Stimulated activated memory B cell treated with anti-CD40 and anti-IgM and Interleukin-4, amounts not matched to agents 10 μg/mL and 1 μg/mL and 100 μg/mL, for 72 hours (primary cell): ENCODE measurements at places on chromosomes 5 and 9.

- ATAC-seq: no peak
Measured at GRCh38 chr5:168851902-168852321, 272.7 kb upstream of the PANK3 start.

GRCh38 chr5:134245101-134245604 is 19.3 kb upstream of the PPP2CA start:
- no peak for ATAC-seq

DNA sequence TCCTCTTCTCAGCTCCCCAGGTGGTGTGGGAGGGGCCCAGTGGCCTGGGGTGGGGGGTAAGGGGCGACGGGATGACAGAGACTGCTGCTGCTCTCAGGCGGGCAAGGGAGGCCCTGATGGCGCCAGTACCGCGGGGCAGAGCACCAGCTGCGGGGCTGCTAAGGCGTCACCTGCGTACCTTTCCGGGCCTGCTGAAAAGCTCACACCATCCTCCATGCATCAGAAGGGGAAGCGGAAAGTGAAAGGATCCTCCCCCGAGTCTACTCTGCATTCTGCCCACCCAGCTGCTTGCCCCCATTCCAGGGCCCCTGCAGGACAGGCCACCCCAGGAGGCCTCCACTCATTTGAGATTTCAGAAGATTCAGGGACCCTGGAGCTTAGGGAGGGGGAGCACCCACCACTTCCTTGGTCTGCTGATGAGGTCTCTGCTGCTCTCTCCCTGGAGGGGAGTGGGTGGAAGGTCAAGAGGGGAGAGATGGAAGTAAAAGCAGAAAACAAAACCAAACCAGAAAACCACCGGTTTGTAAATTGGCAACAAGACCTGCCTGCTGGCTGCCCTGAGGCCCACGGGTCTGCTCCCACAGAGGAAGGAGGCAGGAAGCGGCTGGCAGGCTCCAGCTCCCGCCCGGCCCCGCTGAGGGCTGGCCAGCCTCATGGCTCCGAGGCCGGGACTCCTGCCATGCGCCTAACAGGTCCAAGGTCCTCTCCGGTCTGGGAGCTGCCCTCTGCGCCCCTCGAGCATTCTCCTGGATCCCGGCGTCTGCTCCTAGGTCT is 33.6 kb downstream of the PRRT1B start:
- ATAC-seq: peak; percentile 90

- no peak for ATAC-seq
Measured at GRCh38 chr9:73039271-73040263, 86.7 kb upstream of the ALDH1A1 start.

DNA sequence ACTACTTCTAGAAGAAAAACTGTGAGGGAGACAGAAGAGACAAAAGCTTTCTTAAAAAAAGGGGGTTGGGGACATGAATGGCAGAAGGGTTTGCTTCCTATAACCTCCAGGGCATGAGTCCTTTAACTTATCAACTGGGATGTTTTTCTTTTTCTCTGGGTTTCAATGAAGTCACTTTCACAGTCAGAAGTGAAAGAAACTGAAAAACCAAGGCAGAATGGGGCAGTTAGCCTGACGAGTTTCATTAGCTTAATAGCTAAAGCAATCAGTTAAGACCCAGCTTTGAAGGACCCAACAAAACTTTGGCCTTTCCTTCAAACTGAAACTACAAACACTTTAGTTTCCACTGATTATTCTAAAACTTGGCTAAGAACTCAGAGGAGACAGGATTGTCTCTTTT is 4.6 kb upstream of the OR13C8 start:
- ATAC-seq: no peak

DNA sequence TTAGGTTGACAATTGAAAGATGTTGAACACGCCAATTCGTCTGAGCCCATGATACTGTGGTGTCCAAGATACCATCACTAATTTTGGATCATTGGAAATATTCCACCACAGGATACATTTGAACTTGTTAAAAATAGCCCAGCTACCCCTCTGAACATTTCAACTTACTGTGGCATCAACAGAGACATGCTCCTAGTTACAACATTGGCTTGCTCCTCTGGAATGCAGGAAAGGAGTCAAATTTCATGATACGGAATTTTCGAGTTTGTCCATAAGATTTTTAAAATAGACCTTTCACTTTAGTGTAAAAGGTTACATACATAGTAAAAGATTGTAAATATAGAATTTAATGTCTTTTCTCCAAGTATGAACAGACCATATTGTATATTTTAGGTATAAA is 12.8 kb downstream of the SEMA5A start:
- no peak for ATAC-seq

DNA sequence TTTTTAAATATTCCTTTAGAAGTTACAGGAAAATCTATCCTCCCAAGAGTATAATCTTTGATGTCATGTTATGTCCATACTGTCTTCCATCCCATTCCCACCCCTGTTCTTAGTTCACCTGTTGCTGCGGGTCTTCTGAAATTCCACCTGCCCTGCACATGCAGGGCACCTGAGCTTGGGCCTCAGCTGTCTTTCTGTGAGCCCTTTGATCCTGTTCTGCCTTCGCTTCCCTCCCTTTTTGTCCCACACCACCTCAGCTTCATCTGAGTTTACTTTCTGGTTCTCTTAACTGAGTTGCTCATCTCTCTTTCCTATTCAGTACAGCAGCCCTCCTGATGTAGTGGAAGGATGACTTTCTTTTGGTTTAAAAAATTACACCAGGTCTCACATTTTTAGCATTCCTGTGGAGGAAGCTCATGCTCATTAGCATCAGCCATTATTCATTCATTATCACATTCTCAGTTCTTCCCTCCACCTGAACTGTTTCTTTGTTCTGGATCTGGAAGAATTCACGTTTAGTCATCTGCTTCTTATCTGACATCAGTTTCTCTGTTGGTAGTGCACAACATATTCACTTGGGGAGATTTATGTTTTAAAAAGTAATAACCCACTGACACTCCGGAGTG is 211.0 kb downstream of the ADCY2 start:
- no peak for ATAC-seq

DNA sequence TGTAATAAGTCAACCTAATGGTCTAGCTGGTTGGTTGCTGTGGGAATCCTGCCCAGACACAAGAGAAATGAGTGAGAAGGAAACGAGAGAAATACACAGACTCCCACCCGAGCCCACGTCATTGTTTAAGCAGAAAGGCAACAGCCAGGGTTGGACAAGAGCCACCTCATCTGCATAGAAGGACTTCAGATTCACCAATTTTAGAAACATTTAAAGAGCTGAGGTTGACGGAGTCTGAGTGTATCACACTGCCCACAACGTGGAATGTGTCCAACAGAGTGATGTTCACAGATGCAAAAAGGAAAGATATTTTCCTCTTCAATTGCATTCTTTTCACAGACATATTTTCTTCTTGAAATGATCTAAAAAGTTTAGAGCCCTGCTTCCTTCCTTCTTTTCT is 349.5 kb downstream of the AGTPBP1 start:
- ATAC-seq: no peak

- no peak for ATAC-seq
Measured at GRCh38 chr5:61732369-61732768, 400.3 kb downstream of the ZSWIM6 start.

GRCh38 chr9:120659209-120659608 is 55.1 kb downstream of the MEGF9 start:
- no peak for ATAC-seq

GRCh38 chr5:90530736-90531487 is 1.5 kb upstream of the LYSMD3 start:
- no peak for ATAC-seq

DNA sequence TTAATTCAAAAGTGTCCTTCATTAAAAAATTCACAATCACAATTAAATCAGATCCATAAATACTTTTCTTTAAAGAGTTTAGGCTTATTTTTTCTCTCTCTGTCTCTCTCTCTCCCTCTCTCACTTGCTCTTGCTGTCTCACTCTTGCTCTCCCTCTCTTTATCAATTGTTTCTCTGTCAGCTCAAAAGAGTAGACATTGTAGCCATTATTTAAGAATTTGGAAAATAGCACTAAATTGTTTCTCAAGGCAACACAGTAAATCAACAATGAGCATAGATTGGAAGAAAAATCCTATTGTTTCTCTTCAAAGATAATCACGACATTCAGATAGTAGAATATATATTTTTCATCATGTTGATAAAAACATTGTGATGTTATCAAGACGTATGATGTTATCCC is 1114.0 kb downstream of the PTPRD start:
- ATAC-seq: no peak

- no peak for ATAC-seq
Measured at GRCh38 chr5:125160787-125161502, 414.5 kb upstream of the ZNF608 start.

DNA sequence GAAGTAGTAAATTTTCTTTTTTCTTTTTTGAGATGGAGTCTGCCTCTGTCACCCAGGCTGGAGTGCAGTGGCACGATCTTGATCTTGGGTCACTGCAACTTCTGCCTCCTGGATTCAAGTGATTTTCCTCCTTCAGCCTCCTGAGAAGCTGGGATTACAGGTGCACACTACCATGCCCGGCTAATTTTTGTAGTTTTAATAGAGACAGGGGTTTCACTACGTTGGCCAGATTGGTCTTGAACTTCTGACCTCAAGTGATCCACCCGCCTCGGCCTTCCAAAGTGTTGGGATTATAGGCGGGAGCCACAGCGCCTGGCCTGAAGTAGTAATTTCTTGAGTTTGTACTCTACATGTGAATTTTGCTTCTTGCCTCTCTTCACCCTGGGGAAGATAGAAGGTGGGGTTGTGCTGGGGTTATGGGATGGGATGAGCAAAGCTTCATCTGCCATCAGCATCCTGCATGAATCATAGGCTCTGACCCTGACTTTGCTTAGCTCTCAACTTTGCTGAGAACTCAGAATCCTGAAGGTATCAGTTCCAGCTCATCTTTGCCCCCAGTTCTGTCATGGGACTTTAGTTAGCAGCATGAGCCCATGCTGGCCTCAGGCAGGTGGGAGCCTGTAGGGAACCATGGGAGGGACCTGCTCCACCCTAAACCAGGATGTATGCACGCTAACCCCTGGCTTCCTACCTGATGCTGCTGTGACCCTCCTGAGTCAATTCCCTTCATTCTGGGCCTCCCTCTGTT is 9.3 kb upstream of the CCL21 start:
- no peak for ATAC-seq

DNA sequence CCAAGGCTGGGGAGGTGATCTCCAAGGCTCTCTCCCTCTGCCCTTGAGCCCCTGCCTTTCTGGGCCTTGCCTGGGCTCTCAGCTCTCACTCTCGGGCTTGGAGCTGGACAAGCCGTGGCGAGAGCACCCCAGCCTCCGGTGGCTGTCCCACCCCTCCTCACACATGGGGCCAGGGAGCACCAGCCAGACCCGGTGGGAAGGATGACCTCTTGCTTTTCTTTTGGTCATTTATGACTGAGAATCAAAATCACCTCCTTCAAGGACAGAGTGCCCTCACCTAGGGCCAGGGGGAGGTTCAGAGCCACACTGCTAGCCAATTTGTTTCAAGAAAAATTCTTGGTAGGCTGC is 14.1 kb downstream of the TCF7 start:
- no peak for ATAC-seq

DNA sequence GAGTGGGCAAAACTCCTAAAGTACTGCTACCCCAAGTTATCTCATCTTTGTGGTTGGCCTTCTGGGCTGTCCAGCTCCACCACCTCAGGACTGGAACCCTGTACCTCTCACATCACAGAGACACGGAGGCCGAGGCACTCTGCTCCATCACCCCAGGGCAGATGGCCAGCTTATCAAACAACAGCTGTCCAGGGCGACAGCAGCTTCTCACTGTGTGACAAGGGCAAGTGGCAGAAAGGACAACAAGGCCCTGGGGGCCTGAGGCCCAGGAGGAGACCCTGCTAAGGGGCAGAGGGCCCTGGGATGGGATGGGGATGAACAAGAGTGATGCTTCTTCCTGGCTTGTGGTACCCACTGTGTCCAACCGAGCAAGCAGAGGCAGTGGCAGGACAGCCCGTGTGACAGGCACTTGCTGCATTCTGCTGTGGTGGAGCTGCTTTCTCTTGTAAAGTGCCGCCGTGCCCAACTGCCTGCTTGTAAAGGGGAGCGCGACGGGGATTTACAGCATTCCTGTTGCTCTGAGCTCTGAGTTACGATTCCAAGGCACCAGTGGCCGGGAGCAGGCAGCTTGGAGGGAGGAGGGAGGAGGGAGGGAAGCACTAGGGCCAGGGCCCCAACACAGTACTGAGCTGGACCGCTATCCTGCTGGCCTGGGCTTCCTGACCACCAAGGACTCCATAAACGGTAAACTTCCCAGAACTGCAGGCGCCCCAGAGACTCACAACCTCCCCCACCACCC is 71.2 kb downstream of the SHB start:
- no peak for ATAC-seq

DNA sequence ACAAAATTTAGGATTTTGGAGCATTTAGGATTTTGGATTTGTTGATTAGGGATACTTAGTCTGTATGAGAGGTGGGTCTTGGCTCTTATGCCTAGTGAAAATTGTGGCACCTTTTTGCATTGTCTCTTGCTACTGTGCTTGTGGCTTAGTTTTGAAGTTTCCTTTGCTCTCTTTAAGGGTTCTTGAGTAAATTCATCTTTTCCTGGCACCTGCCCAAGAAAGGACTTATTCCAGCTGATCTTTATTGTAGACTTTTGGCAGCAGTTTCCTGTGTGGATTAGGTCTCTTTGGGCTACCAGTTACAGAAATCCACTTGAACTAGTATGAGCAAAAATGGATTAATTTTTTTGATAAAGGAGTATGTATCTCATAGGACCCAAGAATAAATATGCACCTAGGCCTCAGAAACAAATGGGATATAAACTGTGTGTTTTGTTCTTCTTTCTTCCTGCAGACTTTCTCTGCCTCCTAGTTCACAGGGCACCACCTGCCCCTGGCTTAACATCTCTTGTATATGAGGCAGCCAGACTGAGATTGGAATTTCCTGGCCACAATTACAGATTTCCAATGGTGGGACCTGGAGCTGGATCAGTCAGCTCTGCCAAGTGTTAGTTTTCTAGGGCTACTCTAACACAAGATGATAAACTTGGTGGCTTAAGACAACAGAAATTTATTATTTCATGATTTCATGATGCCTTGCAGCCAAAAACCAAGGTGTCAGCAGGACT is 44.6 kb downstream of the FOCAD start:
- ATAC-seq: no peak

- no peak for ATAC-seq
Measured at GRCh38 chr5:6235726-6236125, 142.6 kb downstream of the MED10 start.

DNA sequence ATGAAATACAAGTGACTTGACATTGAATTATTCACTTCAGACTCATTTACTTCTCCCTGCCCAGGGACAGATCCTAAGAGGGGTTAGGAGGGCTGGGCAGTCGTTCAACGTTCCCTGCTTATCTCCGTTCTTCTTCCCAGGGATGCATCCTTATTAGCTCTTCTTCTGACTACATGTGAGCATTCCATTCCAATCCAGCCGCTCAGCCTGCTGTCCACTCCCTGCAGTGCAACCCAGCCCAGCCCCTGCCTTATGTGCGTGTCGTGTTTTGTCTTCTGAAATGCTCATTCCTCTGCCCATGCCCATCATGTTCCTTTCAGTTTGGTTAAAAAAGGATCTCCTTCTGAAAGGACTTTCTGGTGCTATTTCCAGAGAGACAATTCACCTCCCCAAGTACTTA is 64.7 kb upstream of the PALM2AKAP2 start:
- no peak for ATAC-seq

GRCh38 chr5:27701931-27702903 is 663.8 kb upstream of the CDH9 start:
- ATAC-seq: no peak

GRCh38 chr5:115859378-115859777 is 17.6 kb downstream of the AP3S1 start:
- ATAC-seq: no peak

GRCh38 chr5:55899344-55899743 is 48.2 kb downstream of the IL31RA start:
- ATAC-seq: no peak

GRCh38 chr9:87167582-87167981 is 220.3 kb upstream of the GAS1 start:
- no peak for ATAC-seq

- no peak for ATAC-seq
Measured at GRCh38 chr9:70479880-70480291, 65.4 kb upstream of the KLF9 start.
